ENCODE measurements at places on chromosomes 5 and 9.

GRCh38 chr5:61570767-61571166, 238.7 kb downstream of the ZSWIM6 start:
- DNase-seq, result no peak

GRCh38 chr5:89047571-89047970, 164.6 kb upstream of the MEF2C start:
- DNase-seq, result no peak

GRCh38 chr5:83220331-83220730, 143.0 kb downstream of the XRCC4 start:
- DNase-seq, result no peak

GRCh38 chr9:118785456-118785855, 583.8 kb downstream of the BRINP1 start:
- no peak for DNase-seq

All from stimulated activated CD8-positive, alpha-beta memory T cell treated with anti-CD3 and anti-CD28 coated beads, Interleukin-15, amount 100 ng/mL, for 4 hours (primary cell).